ENCODE measurements at places on chromosomes 3 and 15.
A peak's percentile ranks its signal among the peaks of the same experiment; 100 is the strongest.

DNA sequence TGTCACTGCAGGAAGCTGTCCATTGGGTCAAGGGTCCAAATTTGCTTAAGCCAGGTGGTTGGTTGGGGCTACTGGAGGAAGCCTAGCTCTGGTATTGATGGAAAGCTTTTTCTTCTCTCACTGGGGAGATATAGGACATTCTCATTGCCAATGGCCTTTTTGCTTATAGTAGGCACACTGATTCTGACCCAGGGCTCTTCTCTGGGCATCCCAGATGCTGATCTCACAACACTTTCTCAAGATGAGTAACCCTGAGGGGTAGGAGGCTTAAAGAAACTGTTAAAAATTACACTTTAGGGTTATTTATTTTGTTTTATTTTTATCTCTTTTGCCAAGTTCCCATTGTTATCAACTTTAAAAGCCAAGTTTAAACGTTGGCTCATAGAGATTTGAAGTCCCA is 337.8 kb downstream of the LRRC3B start:
- no peak for DNase-seq

DNA sequence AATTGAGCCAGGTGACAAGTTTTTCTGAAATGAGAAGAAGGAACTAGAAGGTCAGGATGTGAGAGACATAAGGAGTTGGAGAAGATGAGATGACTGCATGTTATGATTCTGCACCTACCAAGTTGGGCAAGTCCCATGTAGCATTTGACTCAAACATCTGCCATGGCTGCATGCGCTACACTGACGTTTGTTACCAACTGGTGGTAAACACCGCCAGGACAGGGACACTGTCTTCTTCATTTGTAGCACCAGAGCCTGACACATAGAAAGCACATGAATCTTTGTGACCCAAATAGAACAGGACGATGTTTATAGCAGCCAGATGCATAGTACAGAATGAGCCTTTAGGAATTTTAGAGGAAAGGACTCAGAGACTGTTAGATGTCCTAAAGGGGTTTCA is 236.7 kb downstream of the MYRIP start:
- no peak for DNase-seq

GRCh38 chr3:99503350-99503749 is 135.0 kb upstream of the COL8A1 start:
- peak; percentile 18 for DNase-seq

GRCh38 chr15:29570948-29571791 is 251.1 kb downstream of the TJP1 start:
- peak; percentile 18 for DNase-seq

GRCh38 chr15:93974804-93975481 is 256.4 kb upstream of the MCTP2 start:
- DNase-seq, result peak; percentile 45

DNA sequence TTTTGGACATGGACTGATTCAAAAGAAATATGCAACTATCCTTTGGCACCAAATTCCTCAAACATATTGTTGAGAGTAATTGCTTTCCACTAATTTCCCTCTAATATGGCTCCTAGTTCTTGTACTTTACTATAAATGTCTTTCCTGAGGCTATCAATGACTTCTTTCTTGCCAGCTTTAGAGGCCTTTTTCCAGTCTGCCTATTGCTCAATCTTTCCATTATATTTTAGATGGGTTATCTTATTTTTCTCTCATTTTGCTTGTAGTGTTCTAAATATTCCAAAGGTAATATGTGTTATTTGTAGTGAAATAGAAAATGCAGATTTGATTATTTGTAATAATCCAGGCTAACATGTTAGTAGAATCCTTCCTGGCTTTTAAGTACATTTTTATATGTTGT is 11.5 kb upstream of the TEX9 start:
- DNase-seq, result no peak

DNA sequence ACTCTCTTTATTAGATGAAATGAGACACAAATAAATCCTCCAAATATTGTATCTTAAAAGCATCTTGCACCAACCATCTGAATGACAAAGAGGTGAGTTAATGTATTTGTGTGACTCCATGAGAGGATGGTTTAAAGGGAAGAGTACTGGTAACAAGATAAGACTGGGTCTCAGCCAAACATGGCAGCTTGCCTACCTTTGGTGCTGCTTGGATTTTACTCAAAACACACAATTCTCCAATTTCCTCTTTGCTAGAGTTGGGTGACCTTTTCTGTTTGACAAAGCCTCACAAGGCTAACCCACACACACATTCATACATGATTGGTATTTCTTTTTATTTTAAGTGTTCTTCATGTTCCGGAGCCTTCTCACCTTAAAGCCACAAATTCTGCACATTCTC is 506.4 kb downstream of the FGF12 start:
- DNase-seq, result no peak

GRCh38 chr3:127615631-127616305 is 13.2 kb upstream of the PODXL2 start:
- DNase-seq, result peak; percentile 9

DNA sequence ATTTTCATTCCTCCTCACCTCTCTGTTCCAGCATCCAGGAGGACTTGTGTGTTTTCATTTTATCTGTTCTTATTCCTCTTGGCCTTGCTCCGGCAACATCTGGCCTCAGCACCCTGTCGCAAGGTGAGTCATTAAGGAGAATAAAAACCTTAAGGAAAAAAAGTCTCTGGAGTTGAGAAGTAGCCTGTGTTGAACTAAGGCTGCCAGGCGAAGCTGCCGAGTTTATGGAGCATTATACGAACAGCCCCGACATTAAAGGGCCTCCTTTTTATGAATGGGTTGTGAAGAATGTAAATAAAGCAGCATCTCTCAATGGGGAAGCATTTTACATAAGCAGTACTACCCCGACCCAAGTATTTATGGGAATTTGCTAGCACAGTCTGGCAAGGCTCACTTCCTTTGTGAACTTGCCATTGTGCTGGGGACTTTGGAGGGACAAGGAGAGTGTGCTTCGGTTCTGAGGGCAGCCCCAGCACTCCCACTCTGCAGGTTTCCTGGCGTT is 4.7 kb downstream of the BAHD1 start:
- peak; percentile 59 for DNase-seq

DNA sequence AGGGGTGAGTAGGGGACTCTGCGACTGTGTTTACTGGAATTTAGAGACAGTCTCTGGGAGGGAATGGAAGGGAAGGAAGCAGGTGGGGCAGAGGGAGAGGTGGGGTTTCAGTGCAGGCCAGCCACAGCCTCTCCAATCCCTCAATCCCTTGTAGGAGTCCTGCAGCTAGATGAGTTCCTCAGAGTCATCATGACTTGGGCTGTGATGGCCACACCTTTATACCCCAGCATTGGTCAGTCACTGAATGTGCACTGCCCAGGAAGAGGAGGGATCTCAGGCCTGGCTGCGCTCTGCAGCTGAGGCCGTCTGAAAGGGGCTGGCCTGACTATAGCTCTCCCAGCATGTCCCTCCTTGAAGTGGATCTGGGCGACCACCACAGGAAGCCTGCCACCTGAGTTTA is 67.3 kb upstream of the GLCE start:
- DNase-seq, result peak; percentile 71

- DNase-seq, result peak; percentile 17
These were observed 499.0 kb upstream of the ATP11B start for GRCh38 chr3:182294256-182294655.

DNA sequence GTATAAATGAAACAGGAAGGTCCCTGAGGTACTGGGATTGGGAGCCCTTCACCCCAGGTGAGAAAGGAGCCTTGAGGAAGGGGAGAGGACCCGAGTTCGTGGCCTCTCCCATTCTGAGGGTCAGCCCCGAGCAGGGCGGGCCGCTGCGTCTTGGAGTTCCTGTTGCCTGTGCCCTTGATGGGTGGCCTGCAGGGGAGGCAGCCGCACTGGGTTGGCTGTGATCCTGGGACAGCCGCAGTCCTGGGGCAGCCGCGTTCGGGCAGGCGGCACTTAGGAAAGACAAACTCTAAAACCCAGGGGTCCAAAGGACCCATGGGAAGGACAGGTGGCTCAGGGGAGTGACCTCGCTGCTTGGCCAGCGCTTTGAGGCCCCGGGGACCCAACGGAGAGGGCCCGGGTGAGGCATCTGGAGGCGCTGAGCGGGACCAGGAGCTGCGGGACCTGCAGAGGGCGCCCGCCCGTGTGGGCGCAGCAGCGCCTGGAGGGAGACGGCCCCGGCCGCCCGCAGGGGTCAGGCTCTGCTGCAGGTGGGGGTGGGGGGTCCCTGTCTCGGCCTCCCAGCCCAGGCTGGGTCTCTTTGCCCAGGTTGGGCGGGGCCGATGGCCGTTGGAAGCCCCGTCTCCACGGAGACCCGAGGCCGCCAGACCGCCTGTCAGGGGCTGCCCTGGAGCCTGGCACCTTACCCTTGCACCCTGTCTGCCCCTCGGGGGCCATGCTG is 65.1 kb downstream of the HMCES start:
- DNase-seq, result peak; percentile 33

GRCh38 chr3:59486520-59486919 is 436.7 kb upstream of the CFAP20DC start:
- DNase-seq, result no peak

DNA sequence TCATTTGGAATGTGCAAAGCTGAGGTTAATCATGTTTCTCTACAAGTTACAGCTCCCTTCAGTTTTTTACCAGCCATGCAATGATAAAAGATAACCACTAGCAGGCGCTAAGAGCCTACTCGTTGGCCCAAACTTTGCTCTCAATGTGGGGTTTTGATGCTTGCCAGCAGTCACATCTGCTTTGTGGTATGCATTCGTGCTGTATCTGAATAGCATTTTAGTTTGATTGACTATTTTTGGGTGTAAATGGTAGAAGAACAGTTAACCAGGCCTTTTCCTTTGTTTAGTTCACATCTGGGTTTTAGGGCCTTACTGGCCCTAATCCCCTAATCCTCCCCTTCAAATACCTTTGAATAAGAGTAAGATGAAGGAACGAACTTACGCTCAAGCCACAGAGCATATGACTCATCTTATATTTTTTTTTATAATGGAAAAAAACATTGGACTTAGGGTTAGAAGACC is 4.4 kb upstream of the CLDN11 start:
- DNase-seq, result peak; percentile 93

DNA sequence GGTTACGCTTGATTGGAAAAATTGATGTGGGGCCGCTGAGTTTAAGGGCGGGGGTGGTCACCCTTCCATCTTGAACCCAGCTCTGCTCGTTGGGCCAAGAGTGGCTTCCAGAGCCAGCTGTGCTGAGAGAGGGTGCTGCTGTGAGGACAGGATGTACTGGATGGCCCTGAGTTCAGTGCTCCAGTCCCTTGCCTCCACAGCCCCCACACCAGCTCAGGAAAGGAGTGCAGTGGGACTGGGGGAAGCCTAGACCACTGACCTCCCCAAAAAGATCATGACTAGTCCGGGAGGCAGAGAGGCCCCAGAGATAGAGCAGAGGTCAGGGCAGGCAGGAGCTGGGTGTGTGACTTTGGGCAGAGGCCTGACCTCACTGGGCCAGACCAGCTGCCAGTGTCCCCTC is 4.0 kb upstream of the PTH1R start:
- DNase-seq, result no peak

DNA sequence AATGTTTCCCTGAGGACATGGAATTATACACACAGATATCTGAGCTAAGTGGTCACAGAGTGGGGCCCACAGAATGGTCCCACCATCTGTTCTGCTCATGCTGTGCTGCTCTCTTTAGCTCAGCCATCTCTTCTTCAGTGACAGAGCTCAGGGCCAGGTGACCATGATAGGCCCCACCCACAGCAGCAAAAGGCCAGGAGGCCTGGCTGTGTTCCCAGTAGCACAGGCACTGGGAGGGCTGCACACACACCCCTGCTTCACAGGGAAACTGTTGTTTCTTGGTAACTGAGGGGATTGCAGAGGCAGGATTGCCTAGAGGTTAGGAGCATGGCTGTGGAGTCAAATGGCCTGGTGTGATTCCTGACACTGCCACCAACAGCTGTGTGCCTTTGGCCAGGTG is 4.8 kb upstream of the FBXW12 start:
- DNase-seq, result peak; percentile 49

- DNase-seq, result no peak
These were observed 755.5 kb upstream of the SEMA6D start for GRCh38 chr15:46961795-46962194.

- peak; percentile 30 for DNase-seq
These were observed 3.8 kb upstream of the ACAD9 start for GRCh38 chr3:128875556-128876120.

DNA sequence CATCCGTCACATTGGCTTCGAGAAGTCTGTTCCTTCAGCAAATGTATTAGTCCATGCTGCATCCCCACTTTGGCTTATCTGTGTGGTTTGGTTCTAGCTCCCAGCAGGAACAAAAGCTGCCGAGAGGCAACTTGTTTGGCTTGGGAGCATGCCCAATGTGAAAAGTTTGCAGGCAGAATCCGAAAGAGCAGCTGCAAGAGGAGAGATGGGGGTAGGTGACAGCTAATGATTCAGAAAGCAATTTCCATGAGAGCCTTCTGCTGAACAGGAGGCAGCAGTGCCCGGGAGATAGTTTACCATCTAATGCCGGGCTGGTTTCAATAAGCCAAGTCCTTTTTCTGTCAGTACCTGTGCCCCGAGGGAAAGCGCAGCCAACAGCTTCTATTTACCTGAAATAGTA is 60.2 kb downstream of the GRM7 start:
- peak; percentile 1 for DNase-seq

DNA sequence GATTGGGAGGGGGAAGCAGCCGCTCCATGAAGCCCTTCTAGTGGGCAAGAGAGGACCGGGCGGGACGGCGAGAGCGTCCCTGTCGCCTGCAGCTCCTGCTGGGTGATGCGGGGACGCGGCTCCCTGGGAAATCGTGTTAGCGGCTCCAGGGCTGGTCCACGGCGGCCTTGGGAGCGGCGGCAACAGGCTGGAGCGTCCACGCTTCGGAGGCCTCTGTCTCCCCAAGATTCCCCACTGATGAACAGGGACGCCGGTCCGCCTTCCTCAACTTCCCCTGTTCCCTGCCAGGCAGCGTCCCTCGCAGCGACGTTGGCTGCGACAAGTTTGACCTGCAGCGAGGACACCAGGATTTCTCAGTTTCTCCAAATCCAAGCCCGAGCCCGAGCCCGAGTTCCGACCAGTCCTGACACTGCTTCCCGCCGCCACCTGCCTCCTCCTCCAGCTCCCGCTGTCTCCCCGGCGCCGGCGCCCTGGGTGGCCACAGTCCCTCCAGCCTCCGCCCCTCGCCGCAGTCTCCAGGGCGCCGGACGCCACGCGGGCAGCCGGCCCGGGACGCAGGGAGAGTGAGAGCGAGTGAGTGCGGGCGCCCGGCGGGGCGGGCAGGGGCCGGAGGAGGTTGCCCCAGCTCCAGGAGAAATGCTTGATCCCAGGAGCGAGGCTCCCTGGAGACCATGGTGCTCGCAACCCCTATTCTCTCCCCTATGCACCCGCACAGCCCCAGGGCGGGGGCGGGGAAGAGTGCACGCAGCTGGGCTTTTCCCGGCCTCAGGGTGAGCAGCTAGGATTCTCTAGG is 78.1 kb upstream of the RNF7 start:
- DNase-seq, result peak; percentile 33

DNA sequence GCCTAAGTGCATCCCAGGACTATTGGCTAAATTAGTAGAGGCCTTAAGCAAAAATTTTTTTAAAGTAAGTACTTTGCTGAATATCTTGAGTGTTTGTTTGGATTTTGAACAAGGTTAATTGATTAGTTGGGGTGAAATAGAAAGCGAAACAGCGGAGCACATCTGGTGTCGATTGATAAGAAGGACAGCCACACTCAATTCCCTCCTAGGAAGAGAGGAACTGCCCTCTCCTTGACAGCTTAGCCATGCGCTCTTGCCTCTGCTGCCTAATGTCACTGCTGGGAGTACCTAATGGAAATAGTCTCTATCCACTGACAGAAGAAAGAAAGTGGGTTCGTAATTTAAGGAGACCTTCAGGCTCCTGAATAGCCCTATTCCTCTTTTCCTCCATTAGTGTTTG is 943.6 kb downstream of the DIPK2A start:
- no peak for DNase-seq

GRCh38 chr15:88674661-88675060 is 35.8 kb downstream of the ISG20 start:
- DNase-seq, result no peak
